DMS 273 treated with DMSO at 0.1 percent for 48 hours (cell line): ENCODE measurements at places on chromosomes 6 and 20.

DNA sequence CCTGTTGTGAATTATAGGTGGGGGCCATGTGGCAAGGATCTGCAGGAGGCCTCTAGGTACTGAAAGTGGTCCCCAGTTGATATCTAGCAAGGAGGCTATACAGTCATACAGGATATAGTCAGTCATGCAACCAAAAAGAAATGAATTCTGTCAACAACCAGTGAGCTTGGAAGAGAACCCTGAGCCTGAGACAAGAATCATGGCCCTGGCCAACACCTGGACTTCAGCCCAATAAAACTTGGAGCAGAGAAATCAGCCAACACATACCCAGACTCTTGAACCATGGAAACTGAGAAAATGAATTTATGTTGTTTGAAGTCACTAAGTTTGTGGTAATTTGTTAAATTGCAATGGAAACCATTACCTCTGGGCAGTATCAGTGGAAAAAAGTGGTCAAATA, 370.2 kb downstream of the KIF16B start:
- no peak for DNase-seq

GRCh38 chr20:20452254-20452676, 84.4 kb downstream of the INSM1 start:
- peak; percentile 98 for DNase-seq

GRCh38 chr20:22438926-22439325, 145.4 kb downstream of the FOXA2 start:
- no peak for DNase-seq

DNA sequence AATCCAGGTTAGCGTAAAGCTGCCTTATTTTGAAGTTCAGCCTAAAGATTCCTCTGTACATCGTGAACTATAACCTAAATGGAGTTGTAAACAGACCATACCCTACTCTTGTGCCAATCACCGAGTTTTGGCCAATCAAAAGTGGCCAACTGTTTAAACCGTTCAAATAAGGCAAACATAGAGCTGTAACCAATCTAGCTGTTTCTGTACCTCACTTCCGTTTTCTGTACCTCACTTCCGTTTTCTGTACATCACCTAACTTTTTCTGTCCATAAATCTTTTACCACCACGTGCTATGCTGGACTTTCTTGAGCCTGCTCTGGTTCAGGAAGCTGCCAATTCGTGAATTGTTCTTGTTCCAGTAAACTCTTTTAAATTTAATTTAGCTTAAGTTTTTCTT, 39.7 kb downstream of the LBP start:
- DNase-seq: no peak

DNA sequence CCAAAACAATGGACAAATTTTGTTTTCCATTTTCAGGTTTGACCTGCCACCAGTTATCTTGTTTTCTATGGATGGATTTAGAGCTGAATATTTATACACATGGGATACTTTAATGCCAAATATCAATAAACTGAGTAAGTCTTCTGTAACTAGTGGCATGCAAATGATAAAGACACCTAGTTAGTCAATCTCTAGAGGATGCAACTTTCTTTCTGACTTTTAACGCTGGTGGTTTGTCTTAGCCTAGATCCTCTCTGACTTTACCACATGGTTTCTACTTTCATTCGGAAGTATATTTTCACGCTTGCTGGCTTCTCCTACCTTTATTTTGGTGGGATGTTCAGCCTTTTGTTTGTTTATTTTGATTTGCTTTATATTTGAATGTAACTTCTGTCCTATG, 21.2 kb downstream of the ENPP3 start:
- DNase-seq: no peak

GRCh38 chr6:149182262-149182661, 135.2 kb upstream of the TAB2 start:
- DNase-seq: no peak

DNA sequence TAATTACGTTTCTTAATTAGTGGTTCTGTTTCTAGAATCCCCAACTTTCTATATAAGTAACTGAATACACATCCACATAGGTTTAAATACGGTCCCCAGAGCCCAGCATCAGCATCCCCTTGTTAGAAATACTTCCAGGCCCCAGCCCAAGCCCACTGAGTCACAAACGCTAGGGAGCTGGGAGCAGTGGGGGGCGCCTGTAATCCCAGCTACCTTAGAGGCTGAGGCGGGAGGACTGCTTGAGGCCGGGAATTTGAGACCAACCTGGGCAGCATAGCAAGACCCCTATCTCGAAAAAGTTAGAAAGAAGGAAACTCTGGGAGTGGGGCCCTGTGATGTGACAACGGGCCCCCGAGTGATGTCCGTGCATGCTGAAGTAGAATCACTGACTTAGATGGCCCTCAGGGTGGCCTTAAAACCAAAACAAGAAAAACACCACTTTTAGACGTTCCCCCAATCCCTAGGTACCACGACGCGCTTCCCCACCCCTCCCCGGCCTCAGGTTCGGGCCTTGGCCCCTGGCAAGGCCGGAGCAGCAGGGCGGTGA, 1.3 kb upstream of the PPP1R3G start:
- no peak for DNase-seq

- DNase-seq: no peak
These were observed 202.1 kb downstream of the ARHGAP18 start for GRCh38 chr6:129507846-129508245.

GRCh38 chr20:24382331-24382730, 87.1 kb upstream of the SYNDIG1 start:
- DNase-seq: no peak

GRCh38 chr20:31667315-31668285, 29.9 kb downstream of the COX4I2 start:
- DNase-seq: no peak
